ENCODE measurements at places on chromosomes 2 and 18.

GRCh38 chr2:143482771-143483170 lies 353.6 kb downstream of the ARHGAP15 start:
- DNase-seq = no peak

DNA sequence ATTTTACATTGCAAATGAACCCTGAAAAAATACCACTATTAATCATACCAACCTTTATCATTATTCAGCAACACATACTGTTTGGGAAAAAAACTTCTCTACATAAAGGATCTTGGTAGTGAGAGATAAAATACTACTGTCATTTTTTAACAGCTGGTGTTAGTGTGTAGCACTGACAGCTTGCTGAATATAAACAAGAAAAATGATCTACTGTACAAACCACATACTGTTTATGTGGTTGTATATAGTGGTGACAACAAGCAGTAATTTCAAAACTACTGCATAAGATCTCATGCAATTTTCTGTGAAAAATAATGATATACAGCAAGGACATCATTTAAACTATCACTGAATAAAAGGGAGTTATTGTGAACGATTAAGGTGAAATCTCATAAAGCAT lies 601.2 kb downstream of the LRP1B start:
- no peak for DNase-seq

DNA sequence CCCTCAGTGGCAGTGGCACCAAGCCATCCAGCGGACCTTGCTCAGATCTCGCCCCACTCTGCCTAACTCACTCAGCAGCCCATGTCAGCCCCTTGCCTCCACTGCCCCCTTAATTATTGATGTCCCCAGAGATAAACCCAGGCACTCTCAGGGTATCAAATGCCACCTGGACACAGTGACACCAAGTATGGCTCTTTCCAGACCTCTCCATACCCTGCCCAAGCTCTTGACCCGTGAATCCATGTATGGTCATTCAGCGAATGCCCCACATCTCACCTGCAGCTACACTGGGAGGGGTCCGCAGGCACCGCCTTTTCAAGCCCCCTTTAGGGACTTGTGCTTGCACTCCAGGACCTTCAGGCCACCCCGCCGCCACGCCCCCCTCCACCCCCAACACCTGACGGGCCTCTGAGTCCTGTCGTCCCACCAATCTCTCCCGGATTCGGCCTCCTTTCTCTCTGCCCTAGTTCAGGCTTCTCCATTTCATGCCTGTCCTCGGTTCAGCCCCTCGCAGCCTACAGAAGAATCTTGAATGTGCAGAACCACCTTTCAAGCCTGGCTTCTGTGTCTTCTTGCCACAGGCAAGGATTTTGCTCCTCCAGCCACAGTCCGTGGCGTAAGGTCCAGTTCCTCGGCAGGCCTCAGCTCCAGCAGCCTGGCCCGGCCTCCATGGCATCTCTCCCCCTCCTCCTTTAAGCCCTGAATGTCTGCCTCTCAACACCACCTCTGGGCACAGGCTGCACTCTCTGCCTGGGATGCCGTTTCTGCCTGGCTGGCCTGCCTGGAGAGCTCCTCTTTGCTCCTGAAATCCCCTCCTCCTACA lies 54.1 kb upstream of the ODC1 start:
- DNase-seq = no peak

DNA sequence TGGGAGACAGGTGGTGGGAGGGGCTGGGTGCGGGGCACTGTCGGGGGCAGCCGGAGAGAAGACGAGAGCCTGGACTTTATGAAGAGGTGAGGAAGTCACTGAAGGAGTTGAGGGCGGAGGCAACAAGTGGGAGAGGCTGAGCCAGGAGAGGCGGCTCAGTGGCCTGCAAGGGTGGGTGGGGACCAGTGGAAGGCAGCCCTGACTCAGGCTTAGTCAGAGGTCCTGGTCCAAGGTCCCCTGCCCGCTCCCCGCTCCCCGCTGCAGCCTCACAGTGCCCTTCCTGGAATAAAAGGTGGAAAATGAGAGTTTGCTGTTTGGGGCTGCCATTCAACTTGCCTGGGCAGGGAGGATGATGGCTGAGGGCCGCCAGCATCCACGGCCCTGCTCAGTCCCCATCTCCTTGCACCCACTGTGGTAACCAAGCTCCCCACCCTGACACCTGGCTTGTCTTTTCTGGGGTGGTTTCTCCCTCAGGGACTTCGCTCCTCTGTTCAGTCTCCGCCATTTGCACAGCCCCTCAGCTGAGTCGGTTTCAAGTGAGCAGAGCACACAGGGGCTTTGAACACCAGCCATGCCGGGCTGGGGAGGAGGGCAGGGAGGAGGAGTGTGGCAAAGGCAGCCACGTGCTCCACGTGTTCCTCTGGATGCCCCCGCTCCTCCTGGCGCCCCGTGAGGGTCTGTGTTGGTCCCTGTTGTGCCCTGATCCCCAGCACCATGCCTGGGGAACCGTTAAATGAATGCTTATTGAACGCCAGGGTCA lies 13.7 kb upstream of the RALB start:
- no peak for DNase-seq

- no peak for DNase-seq
Measured at GRCh38 chr2:6442252-6442985, 423.3 kb downstream of the CMPK2 start.

DNA sequence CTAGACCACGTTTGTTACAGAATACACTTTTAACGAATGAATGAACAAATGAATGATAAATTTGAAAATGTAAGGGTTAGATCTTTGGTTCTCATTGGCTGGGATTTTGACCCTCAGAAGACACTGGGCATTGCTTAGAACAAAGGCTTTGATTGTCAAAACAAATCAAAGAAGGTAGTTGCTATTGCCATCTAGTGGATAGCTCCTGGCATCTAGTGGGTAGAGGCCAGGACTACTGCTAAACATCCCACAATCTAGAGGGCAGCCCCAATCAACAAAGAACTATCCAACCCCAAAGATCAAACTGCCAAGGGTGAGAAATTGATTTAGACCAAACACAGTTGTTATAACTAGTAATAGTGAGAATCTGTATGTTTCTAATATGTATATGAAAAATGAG lies 552.3 kb downstream of the KCNJ3 start:
- no peak for DNase-seq

DNA sequence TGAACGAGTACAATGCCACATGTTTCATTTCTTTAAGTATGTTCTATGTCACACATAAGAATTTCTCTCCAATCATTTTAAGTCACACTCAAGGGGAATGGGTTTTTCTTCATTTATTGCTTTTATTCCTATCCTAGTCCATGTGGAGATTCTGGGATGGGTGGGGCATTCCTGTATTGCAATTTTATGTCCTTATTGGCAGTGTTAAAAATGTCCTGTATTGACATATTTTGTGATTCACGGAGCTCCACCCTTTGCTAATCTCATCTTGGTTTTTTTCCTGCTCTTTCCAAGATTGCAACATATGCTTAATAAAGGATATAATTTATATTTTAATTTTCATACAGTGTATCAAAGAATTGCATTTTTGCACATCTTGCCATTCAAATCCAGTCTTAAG lies 3.4 kb upstream of the TNFAIP6 start:
- DNase-seq = no peak

DNA sequence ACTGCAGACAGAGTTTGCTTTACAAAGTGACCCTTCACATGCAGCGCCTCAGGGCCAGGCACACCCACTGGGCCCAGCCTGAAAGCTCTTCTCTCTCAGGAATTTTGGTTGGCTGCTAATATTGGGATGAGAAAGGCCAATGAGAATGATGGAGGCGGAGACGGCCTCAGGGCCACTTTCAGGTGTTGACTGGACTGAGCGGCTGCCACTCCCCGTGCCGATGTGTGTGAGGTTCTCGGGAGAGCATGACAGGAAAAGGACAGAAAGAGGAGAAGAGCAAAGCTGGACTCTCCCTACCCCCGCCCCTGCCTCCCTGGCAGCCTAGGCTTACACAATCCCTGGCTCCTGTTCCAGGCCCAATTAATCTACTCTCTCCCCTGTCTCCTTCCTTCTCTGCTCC lies 155.7 kb downstream of the CELF4 start:
- no peak for DNase-seq
